PC-3 (cell line): ENCODE measurements at places on chromosomes 12 and 14. TPM values are rescaled to one million over a fixed set of nuclear protein-coding genes. Genes with fewer than 3 reads are reported as not detected.

TUNAR gene
- not detected in 2 replicates for total RNA-seq

A2ML1 gene
- total RNA-seq = 0.12 and 0.36 TPM in 2 replicates

SLC25A21 gene
- total RNA-seq = 0.87 and 1.0 TPM in 2 replicates

FERMT2 gene
- total RNA-seq = 29.1 and 38.6 TPM in 2 replicates

PAPLN gene
- 0.35 and 0.40 TPM in 2 replicates for total RNA-seq

SLC17A8 gene
- total RNA-seq = not detected in 2 replicates

TEX22 gene
- total RNA-seq = 0.29 and 0.40 TPM in 2 replicates

NANOG gene
- not detected in 2 replicates for total RNA-seq

TRHDE gene
- total RNA-seq = 16.5 and 17.7 TPM in 2 replicates

GALNT9 gene
- 0.44 TPM in 1 of 2 replicates, not detected in the other for total RNA-seq

STON2 gene
- total RNA-seq = 12.3 and 16.1 TPM in 2 replicates

DEPDC4 gene
- 0.29 and 2.0 TPM in 2 replicates for total RNA-seq

DAZAP2 gene
- 56.1 and 57.4 TPM in 2 replicates for total RNA-seq

PDE3A gene
- 0.58 and 2.0 TPM in 2 replicates for total RNA-seq

OASL gene
- 6.4 and 7.6 TPM in 2 replicates for total RNA-seq

KRT71 gene
- not detected in 2 replicates for total RNA-seq

E2F7 gene
- 17.2 and 19.0 TPM in 2 replicates for total RNA-seq

SLC6A15 gene
- not detected in 2 replicates for total RNA-seq

SIX1 gene
- 16.5 and 18.2 TPM in 2 replicates for total RNA-seq

MORN3 gene
- 1.6 and 1.7 TPM in 2 replicates for total RNA-seq

PIWIL1 gene
- not detected in 2 replicates for total RNA-seq

TAC3 gene
- total RNA-seq = not detected in 2 replicates
